Thymus (tissue), 14 donors: ENCODE measurements at places on chromosomes 1 and 21. TPM values are rescaled to one million over a fixed set of nuclear protein-coding genes. Genes with fewer than 3 reads are reported as not detected.

- DNase-seq = no peak
These were observed 92.1 kb upstream of the EDN2 start for GRCh38 chr1:41576620-41577019.

DNA sequence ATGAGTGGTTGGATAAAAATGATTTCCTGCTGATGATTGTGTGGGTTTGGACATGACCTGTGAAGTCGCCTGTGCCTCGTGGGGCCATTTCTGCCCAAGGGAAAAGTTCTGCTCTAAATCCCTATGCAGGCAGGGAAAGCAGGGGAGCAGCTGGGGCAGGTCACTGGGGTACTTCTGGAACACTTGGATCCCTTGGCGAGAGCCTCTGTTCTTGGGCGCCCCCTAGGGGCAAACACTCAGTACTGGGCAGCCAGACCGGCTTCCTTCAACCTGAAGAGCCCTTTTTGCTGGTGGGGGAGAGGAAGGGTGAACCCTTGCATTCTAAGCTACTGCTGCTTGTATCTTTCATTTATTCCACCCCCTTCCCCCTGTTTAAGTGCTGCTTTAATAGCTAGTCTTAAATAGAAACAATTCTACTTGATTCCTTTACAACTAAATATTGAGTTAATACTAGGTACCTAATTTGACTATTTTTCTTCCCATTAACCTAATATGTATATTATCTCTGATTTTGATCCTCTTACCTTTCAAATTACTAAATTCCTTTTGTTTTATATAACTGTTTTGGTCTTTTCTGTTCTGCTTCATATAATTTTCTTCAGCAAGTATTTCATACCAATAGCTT is 5.1 kb upstream of the CLEC20A start:
- DNase-seq = peak; percentile 74

SLFNL1 gene
- 0.82 TPM for polyA plus RNA-seq

- DNase-seq = no peak
These were observed 235.6 kb downstream of the SMYD3 start for GRCh38 chr1:246271516-246271915.

DNA sequence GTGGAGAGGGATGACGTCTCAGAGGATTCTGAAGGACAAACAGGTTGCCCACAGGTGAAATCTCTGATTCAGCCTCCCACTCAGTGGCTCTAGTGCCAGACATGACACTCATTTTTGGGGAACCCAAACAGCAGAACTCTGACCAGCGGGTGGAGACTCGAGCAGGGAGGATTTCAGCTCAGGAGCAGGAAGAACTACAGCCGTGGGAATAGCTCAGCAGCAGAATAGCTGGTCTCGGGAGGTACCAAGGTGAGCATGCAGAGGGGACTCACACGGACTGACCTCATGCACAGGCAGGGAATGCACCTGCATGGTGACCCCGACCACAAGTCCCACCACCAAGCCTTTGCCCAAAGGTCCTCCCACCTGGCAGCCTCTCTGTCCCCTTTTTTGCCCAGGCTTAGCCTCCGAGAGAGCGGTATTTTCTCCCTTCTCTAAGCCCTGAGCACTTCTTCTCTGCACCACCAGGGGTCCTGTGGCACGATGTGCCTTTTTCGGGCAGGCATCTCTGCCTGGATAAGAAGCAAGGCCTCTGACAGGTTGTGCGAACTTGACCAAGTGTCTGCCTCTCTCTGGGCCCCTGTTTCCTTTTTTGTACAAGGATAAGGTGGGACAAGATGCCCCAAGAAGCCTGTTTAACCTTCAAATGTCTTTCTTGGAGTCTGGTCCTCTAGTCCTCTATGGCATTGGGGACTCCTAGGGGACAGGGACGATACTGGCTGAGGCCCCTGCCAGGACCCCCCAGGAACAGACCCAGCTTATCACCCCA is 8.8 kb upstream of the FGR start:
- no peak for DNase-seq

USH2A gene
- 0.14 TPM for polyA plus RNA-seq

DNA sequence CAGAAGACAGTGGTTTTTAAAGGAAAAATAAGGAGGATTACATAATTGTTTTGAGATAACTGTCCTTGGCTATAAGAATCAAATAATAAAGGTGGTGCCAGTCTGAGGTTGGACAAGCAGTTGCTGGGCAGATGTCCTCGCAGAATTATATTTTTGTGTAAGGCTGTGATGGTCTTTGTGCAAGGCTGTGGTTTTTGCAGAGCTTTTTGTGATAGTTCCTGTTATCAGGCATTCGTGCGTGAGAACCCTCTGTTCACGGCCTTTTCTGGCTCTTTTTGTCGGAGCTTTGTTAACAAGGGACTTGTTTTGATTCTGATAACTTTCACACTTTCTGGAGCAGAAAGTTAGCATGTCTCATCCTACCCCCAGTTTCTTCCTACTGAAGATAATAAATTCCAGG is 33.4 kb downstream of the SH3BP5L start:
- no peak for DNase-seq

KDF1 gene
- polyA plus RNA-seq = 6.8 TPM

- no peak for DNase-seq
These were observed 24.0 kb downstream of the USP25 start for GRCh38 chr21:15753741-15754140.

DNA sequence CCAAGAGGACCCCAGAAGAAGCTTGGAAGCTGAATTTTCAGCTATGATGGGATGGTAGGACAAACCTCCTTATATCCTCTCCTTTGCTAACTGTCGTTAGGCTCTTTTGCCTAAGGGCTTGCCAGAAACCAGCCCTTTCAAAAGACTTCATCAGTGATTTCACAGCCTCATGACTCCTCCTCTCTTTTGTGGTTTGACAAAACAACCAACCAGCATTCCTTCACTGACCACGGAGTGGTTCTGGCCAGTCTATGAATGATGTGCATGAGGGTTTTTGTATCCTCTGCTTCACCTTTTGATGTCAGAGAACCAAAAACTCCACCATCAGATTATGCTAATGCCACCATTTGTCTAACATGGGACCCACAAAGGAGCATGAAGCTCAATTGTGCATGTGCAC is 116.9 kb upstream of the COA6 start:
- DNase-seq = no peak

DNA sequence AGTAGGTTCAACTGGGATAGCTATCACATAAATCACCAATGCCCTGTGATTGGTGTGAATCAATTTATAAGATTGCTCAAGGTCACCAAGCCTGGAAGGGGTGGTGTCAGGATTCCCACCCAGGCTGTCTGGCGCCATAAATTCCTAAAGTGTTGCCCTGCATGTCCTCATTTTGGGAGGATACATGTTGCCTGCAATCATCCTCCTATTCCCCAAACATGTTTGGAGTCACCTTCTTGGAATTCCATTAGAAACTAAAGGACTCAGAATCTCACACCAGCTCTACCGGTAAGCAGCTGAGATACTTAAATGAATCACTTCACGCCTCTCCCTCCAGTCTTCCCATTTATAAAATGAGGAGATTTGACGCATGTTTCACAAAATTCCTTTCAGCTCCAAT is 54.1 kb upstream of the SLC45A1 start:
- DNase-seq = no peak

GRCh38 chr1:59156051-59156450 is 140.8 kb upstream of the FGGY start:
- no peak for DNase-seq

- DNase-seq = no peak
These were observed 47.0 kb upstream of the RBM15 start for GRCh38 chr1:110292031-110292741.

GRCh38 chr1:17276568-17276967 is 27.7 kb downstream of the PADI3 start:
- DNase-seq = no peak

DNA sequence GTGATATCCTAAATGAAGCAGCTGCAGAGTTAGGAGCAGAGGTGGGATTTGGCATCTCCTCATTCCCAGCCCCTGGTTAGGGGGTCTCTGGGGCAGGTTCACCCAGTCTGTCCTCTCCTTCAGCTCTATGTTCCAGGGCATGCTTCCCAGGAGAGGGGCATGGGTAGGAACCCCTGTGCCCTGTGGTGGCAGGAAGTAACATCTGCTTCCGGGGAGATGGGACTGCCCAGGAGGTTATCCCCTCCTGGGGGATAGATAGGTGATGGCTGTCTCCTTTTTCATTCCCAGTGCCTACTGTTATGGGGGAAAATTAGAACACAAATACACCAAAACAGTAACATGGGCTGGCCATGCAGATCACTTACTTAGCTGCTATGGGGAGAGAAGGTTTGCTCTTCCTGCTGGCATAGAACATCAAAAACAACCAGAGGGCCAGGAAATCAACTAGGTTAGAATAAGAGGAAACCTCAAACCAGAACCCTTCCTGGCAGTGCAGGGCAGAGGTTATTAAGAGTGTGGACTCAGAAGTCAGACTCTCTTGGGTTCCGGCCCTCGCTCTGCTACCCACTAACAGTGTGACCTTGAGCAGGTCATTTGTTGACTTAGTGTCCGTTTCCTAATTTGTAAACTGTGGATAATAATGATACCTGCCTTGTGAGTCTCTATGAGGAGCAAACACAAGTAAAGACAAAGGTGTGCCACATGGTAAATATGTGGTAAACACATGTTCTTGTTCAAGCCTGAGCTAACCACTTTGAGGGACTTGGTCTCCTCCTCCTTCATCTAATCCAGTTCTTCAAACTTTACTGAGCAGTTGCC is 157.8 kb upstream of the JUN start:
- DNase-seq = peak; percentile 48

UBE4B gene
- polyA plus RNA-seq = 20.5 TPM

- DNase-seq = peak; percentile 42
These were observed 235.2 kb upstream of the IRF2BP2 start for GRCh38 chr1:234845097-234845660.

SDC3 gene
- polyA plus RNA-seq = 15.3 TPM

- no peak for DNase-seq
These were observed 13.9 kb upstream of the CENPF start for GRCh38 chr1:214588963-214589597.

HFM1 gene
- polyA plus RNA-seq = 1.1 TPM

GOLT1A gene
- polyA plus RNA-seq = 1.4 TPM

TNFRSF25 gene
- polyA plus RNA-seq = 51.6 TPM

GRCh38 chr1:75171876-75172275 is 37.7 kb downstream of the LHX8 start:
- no peak for DNase-seq

DNA sequence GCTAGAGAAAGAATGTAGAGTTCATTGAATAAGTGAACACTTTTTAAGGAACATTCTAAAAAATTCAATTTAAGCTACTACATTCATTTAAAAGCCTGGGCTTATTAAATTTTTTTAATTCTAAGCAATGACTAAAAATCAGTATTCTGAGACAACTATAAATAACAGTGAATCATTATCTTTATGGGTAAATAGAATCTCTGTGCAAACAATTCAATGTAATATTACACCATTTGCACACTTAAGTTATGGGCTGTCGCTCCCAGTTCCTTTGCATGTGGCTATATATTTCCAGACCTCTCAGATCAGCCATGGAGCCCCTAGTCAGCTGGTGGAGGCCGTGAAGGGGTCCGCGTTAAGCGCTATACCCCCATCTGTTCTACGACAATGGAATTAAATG is 65.1 kb downstream of the KCNK1 start:
- DNase-seq = no peak

DNA sequence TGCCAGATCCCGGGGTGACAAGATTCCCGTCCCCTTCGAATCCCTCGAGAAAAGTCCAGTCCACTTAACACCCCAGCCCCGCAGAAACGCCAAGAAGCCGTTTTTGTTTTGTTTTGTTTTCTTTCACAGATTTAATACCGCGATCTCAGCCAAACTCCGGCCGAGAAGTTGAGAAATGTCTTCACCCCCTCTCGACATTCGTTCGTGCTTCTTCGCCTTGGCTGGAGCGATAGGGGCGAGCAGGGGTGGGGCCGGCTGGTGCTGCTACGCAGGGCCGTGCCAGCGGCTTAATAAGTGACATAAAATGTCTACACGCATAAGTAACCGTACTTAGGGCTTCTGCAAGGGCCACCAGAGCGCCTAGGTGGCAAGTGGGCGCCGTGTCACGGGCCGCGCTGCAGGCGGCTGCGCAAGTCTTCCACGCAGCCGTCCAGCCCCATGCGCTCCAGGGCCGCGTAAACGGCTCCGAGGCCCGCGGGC is 4.9 kb downstream of the TNFRSF25 start:
- DNase-seq = no peak

GRCh38 chr21:21439761-21440160 is 441.6 kb downstream of the NCAM2 start:
- no peak for DNase-seq

EVI5 gene
- polyA plus RNA-seq = 2.8 TPM

DNA sequence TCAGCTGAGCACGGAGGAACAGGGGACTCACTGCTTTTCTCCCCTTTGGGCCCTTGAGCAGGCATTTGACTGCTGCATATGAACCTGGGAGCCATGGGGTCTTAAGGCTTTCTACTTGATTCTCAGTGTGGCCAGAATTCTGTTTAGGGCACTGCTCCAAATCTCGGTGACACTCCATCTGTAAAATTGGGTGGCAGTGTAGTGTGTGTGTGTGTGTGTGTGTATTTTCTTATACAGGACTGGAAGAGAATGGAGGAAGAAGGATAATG is 162.2 kb downstream of the PBX1 start:
- DNase-seq = no peak

- DNase-seq = no peak
These were observed 20.2 kb upstream of the RALGPS2 start for GRCh38 chr1:178704833-178705232.

- DNase-seq = no peak
These were observed 56.3 kb upstream of the C1orf87 start for GRCh38 chr1:60129911-60130310.
